Chondrocyte (in vitro differentiated cells): ENCODE measurements at places on chromosomes 1 and 21.

DNA sequence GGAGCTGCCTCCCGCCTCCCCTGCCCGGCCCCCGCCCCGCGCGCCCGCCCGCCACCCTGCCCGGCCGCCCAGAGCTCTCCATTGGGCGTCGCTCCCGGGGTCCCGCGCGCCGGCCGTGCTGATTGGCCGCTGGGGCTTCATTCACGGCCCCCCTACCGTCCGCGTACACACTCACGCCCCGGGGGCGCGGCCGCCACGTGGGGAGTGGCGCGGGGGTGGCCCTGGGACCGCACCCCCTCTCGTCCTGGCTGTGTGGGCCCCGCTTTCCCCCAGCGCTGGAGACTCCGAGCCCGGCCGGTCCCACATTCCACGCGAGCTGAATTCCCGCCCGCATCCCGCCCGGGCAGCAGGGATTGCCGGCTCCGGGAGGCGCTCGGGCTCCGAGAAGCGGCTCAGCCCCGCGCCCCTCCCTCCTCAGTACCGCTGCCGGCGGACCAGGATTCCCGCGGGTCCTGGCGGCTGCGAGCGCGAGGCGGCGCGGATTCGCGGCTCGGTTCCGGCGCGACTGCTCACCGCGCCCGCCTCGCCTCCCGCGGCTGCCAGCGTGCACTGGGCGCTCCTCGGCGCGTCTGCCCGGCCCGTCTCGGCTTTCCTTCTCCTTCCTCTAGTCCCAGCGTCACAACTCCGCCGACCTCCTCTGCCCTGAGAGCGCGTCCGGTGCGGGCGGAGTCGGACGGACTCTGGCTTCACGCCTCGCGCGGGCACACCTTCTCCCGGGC lies 450 bp upstream of the POU3F1 start:
- peak; percentile 91 for DNase-seq

DNA sequence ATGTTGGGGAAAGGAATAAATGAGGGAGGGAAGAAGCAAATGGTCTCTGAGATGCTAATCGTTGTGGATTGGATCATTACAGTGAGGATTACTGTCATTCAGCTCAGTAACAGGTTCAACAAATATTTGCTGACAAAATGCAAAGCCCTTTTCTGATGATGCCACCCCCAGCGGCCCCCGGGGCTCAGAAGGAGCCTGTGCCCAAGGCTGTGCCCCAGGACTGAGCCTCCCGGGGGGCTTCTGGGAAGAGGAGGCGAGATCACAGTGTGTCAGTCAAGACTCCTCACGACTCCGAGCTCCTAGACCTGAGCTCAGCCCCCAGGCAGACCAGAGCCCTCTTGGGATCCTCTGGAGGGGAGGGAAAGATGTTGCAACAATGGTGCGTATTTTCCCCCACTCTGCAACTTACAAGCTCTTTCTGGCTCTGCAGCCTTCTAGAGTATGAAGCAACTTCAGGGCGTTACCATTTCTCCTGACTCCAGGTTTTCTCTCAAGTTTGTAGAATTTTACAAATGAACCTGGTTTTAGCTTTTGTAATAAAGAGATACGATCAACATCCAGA lies 20.8 kb downstream of the EPHA8 start:
- no peak for DNase-seq

GRCh38 chr1:119799599-119800177 lies 11.6 kb downstream of the REG4 start:
- DNase-seq, result no peak

- DNase-seq, result no peak
These were observed 235.7 kb upstream of the RAB4A start for GRCh38 chr1:229035054-229035747.

DNA sequence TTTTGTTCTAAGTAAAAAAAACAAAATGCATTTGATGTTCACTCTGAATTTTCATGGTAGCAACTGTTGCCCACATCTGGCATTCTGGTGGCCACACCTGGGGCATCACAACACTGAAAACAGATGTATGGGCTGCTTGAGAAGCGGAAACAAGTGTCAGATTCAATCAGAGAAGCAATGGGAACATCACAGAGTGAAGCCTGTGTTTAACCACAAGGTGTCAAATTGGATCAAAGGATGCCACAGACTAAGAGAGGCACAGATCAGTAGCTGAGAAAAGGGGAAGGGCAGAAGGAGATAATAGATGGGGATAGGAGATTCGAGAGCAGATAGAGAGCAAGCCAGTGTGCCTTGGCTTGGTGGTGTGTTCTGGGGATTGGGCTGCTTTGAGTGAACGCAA lies 49.8 kb upstream of the MTF2 start:
- no peak for DNase-seq

DNA sequence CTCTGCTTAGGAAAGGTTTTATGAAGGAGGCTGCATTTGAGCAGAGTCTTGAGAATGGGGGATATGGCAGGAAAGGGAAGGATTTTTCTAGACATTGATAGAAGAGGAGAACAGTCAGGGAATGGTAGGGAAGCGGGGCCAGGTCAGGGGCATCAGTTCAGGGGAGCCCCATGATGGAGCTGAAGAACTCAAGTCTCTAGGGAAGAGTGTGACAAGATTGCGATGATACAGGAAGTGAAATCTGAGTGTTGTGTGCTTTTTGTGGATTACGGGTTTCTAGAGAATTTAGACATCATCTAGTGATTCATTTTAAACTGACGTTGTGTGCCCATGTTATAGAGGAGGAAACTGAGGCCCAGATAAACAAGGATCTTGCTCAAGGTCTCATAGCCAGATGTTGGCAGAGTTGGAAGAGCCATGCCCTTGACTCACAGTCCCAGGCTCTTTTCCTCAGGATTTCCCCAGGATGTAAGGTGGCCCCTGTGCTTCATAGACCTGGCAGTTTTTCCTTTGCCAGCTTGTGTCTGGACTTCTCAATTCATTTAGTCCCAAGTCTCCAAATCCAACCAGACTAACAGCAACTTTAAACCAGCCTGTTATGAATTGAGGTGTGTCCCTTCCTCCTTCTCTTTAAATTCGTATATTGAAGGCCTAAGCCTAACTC lies 130.3 kb downstream of the ROR1 start:
- DNase-seq, result no peak

DNA sequence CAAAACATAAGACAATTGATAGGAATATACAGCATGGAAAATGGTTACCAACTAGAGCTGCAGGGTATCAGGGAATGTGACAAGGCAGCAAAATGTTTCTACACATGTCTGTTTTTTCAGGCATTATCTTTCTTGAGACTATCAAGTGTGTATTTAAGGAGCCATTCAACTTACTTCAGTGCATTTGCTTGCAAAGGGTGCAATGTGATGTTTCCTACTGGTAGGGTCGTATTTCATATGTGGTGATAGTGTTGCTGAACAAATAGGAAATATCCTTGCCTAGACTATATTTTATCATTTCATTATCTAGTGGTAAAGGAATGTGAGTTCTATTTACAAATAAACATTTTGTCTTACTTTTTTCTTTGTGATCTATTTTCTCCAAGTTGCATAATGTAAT lies 42.4 kb downstream of the PTPRC start:
- DNase-seq, result no peak

DNA sequence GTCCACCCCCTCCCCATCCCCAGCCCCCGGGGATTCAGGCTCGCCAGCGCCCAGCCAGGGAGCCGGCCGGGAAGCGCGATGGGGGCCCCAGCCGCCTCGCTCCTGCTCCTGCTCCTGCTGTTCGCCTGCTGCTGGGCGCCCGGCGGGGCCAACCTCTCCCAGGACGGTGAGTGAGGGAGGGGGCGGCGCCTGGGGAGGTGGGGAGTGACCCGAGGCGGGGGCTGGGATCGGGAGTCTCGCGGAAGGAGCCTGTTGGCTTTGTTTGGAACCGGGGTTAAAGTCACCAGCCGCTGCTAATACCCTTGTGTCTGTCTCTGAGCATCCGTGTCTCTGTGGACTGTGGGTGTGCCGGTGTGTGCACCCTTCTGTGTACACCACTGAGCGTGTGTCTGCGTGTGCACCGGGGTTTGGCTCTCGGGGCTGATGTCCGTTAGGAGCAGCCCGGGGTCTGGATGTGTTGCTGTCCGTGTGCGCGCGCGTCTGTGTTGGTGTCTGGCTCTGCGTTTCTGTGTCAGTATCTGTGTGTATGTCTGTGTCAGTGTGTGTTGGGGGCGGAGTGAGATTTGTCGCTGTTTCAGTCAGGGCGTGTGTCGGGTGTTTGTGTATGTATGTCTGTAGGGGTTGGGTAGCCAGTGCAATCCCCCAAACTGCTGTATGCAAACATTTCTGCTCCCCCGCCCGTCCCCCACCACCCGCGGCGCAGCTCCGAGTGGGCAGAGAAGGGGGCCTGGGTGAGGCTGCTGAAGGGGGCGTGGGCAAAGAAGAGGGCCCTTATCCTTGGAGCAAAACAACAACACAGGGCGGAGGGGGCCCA lies 480 bp downstream of the CADM3 start:
- DNase-seq, result no peak

DNA sequence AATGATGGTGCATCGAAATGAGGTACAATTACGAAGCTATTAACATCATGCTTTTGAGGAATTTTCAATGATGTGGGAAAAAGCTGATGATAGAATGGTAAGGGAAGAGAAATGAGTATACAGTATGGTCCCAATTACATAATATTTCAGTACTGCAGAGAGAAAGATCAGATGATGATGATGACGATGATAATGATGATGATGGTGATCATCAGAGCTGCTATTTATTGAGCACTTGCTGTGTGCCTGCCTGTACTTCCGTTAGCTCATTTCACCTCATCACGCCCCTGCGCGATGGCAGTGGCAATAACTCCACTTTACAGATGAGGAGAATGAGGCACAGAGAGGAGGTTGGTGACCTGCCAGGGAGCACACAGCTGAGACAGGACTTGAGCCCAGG lies 620.8 kb downstream of the MATN1 start:
- no peak for DNase-seq

GRCh38 chr1:91046766-91047165 lies 24.9 kb upstream of the ZNF644 start:
- DNase-seq, result no peak

DNA sequence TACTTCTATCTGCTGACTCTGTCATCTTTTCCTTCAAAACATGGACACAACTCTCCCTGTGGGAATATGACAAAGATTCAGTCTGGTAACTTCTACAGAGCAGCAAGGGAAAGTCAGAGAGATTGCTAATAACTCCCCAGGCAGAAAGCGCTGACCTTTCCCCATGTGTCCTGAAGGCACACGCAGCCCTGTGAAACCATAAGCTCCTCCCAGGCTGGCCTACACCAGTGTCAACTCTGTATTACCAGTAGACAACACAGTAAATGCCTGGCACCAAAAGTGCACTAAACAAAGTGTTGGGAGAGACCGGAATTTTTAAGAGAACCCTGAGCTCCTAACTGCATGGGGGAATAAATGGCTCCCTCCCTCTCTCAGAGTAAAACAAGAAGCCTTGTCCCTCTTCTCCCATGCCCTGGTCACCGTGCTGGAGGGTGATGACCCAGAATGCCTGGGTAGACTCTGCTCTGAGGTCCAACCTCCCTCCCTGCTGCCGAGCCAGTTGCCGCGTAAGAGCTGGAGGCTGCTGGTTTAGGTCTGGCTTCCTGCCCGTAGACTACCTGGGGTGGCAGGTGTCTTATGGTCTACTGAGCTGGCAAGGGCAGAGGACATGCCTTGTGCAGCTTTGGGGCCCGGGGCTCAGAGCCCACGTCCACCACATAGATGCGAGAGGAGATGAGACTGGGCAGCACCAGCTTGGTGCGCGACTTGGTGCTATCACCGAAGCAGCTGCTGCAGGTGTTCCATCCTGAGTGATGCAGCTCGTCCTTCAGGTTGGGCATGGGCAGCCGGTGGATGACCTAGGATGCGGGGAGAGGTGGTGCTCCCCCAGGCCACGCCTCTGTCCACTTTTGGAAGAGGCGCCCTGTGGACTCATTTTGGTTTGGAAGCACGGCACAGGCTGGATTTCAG lies 3.9 kb downstream of the SELENBP1 start:
- peak; percentile 72 for DNase-seq

GRCh38 chr1:160657250-160657781 lies 10.5 kb upstream of the SLAMF1 start:
- no peak for DNase-seq

DNA sequence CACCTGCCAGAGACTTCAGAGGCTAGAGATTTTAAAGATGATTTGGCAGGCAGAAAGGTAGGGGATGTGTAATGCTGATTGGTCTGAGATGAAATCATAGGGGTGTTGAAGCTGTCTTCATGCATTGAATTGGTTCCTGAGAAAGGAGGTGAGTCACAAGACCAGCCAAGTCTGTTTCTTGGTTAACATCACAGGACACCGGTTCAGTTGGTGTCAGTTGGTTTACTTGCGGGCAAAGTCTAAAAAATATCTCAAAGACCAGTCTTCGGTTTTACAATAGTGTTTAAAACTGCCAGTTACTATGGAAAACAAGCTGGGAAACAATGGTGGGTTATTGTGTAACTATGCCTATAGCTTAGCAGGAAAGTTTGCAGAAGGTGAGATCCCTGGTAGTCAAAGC lies 305.9 kb downstream of the BARHL2 start:
- no peak for DNase-seq

DNA sequence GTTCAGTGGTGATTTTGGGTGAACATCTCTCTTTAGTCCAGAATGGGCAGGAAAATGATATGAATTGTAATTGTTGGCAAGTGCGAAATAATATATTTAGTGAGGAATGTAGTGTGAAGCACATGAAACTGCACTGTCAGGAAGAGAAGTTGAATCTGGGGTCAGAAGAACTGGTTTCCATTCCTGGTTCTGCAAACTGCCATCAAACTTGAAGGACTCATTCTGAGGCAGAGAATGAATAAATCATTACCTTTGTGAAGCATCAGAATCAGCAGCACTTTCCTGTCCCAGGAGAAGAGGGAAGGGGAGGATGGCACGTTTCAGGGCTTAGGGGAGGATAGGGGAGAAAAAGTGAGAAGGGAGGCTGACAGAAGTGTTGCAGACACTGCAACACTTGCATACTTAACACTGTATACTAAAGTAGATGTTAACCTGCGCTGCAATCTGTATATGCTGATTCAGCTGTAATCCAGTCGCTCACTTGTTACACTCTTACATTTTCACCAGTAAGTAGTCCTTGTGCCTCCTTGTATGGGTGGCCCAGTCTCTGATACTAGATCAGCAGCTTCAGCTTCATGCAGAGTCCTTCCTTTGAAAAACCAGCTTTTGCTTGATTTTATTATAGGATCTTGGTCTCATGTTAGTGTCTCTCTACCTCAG lies 10.5 kb upstream of the RPTN start:
- no peak for DNase-seq

DNA sequence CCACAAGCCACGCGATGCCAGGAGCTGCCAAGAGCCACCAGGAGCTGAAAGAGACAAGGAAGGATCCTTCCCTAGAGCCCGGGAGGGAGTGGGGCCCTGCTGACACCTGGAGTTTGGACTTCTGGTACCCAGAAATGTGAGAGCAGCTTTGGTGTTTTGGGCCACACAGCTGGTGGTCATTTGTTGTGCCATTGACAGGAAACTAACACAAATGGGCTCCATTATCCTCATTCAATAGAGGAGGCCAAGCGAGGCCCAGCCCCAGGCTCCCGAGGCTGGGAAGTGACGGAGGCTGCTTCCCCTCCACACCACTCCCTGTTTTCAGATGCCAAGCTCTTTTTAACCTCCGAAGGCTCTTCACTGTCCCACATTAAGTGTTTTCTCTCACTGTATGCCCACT lies 25.5 kb downstream of the DHRS3 start:
- no peak for DNase-seq
